NT2/D1 (cell line): ENCODE measurements at places on chromosomes 5 and 9.

DNA sequence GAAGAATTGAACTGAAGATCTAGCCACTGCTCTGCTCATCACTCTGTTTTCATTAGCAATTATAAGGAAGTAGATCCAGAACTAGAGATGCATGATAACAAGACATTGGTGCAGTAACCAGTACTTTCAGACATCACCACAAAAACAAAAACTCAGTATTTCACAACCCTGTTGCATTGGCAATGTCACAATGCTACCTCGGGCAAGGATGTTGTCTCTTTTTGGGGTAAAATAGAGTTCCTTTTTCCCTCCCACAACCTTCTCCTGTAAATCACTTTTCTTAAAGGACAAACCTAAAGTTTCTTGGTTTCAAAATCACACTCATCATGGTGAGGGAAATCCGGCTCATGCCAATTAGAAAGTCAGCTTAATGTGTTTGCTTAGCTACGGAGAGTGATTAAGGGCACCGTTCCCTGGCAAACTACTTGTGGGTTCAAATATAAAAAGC, 420.1 kb upstream of the MEF2C start:
- no peak for DNase-seq

DNA sequence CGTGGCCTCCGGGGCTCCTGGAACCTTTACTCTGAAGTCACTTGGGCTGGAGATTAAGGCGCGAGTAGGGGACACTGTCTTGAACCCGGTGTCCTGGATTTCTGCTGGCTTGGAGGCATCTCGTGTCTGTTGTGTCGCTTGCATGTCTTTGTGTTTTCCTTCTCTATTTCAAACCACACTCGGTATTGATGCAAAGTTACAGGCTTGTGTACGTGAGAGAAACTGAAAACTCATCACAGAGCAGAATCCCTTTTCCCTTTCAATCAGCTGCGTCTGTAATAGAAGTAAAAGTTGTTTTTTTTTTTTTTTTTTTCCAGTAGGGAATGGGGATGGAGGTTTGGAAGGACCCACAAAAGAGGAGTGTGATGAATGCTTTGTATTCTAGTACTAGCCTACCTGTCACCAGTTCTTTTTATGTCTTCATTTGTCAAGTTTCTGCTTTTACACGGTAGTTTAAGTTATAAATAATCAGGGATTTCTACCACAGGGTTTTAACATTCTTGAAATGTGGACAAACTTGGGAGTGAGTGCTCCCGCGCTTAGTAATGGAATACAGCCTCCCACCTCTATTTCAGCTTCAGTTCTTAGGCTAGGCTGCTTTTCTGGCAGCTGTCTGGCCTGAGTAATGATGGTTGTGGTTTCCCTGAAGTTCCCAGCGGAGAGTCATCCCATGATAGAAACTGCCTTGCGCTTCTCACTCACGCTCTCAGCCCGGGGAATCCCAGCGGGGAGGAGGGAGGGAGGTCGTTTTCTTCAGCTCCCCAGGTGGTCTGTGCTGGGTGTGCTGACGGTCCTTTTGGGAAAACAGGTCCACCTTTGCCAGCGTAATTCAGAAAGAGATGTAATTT, 763 bp downstream of the TJP2 start:
- no peak for DNase-seq

- DNase-seq = no peak
Measured at GRCh38 chr9:91736898-91737601, 213.0 kb downstream of the ROR2 start.

GRCh38 chr5:21649969-21650368, 1203.2 kb downstream of the CDH12 start:
- no peak for DNase-seq

DNA sequence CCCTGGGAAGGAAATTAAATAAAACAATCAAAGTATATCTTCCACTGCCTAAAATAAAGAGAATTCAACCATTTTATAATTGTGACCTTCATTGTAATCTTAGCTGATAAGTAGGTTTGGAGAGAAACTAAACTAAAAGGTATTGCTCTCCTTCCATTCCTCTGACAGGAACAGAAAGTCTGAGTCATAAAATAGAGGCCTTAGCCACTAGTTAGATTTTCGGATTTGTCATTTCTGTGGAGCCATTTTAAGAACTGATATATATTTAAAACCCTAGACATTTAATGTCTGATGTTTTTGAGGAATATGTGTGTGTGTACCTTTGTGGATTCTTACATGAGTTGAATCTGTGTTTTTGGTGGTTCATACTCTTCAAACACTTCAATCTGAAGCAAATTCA, 11.8 kb upstream of the TMC1 start:
- no peak for DNase-seq

- no peak for DNase-seq
Measured at GRCh38 chr5:38013107-38013506, 173.3 kb upstream of the GDNF start.

- DNase-seq = no peak
Measured at GRCh38 chr5:151264113-151264512, 11.1 kb downstream of the GM2A start.

GRCh38 chr9:91958174-91958573, 8.1 kb upstream of the ROR2 start:
- DNase-seq = no peak

DNA sequence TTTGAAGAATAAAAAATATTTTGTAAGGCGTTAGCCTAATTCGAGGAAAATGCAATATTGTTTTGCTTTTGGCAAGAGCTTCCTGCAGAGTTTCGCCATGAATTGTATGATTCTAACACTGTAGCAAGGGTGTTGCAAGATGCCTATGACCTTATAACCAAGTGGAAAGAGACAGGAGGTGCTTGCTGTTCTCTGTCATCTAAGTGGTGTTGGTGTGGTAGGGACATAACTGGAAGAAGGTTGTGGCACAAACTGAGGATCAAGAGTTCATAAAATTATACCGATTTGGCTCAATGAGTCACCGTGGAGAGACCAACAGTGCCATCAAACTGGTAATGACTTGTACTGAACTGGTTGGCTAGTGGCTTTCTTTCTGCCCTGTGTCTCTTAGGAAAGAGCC, 6.3 kb downstream of the STC2 start:
- no peak for DNase-seq

DNA sequence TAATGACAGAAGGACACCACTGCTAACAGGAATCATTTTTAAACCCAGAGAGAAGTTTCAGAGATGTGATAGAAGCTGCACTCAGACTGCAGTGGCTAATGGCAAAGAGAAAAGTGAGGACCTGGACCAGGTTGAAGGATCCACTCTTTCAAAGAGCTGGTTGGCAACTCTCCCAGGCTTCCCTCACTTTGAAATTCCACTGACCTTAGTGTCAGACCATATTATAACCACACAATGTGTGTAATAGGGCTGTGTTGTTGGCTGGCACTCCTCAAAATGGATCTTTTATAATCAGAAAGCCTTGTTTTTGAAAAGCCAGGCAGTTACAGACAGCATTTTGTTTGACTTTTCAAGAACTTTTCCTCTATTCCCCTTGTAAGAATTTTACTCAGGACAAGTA, 280.7 kb downstream of the PRELID2 start:
- no peak for DNase-seq

DNA sequence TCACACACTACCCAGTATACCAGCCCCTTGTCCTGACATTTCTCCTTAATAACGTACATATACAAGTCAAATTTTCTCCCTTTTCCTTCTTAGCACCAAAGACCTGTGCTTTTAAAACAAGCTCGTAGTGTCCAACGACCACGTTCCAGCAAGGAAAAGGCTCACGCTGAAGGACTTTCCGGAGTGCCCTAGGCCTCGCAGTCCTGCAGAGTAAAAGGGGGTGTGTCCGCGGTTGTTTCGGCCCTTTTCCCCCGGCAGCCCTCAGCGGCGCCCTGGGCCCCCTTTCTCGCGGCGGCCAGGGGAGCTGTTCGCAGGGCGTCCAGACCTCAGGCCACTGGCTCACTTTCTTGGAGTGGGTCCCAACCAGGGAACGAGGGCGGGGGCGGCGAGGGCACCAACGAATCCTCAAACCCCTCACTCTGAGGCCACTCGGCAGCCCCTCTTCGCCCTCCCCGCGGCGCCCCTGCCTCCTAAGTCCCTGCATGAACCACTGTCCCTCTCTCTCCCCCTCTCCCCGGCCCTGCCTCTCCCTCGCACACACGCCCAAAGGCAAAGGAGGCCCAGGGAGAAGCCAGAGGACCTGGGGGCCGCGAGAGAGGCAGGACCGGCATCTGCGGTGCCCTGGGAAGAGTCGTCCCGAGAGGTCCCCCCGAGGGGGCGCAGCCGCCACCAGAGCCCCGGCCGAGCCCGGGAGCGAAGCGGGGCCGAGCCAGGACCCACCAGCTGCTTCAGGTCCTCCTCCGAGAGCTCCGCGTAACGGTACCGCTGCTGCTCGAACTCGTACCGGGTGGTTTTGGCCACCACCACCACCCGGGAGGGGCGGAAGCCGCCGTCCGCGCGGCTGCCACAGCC, 720 bp downstream of the NADK2 start:
- DNase-seq = peak; percentile 11

DNA sequence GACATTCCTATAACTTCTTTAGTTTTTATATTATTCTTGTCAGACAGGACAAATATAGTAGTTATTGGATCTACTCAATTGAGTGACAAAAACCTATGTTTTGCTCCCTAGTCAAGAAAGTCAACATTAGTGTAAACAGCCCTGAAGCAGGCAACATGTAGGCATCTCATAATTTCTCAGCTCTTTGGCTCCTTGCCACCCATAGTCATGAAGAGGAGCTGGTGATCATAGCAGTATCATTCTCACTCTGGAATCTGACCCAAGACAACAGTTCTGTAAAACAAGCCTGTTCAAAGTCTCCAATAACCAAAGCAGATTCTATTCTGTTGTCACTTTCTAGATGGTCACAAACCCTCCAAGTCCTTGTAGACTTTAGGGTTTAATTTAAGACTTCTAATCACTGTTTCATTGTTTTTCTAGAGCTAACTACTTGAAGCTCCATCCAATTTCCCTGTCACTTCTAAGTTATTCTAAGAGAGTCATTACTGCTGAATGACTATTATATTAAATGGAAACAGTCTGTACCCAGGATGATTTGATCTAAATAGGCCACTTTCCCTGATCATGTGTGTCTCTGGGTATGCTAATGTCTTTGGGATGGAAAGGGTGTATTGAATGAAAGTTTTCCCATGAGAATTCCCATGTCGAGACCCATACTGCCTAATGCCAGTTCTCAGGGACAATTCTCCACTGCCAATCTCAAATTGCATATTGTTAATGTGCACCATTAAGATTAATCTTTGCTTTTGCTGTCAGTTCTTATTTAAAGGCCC, 533.3 kb downstream of the ACTL7B start:
- DNase-seq = no peak

DNA sequence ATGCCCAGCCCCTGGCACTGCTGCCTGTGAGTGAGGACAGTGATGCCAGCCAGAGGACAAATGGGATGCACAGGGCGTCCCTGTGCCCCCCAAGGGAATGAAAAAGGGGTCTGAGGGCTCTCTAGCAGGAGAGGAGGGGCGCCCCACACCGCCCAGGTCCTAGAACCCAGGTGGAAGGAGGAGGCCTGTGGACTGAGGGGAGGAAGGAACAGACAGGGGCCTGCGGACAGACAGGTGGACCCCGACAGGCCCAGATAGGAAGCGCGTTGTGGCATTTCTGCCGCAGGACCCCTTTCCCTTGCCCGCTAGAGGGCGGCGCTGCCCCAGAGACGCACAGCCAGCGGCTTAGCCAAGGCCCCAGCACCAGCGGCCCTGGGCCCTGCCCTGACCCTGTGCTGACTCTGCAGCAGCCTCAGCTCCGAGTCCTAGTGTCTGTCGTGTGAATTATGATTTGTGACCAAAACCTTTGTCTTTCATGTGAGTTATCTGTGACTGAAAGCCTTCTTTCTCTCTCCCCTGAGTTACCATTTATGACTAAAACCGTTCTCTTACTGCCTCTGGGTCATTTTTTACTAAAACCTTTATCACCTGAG, 30.7 kb downstream of the TRIP13 start:
- peak; percentile 60 for DNase-seq

DNA sequence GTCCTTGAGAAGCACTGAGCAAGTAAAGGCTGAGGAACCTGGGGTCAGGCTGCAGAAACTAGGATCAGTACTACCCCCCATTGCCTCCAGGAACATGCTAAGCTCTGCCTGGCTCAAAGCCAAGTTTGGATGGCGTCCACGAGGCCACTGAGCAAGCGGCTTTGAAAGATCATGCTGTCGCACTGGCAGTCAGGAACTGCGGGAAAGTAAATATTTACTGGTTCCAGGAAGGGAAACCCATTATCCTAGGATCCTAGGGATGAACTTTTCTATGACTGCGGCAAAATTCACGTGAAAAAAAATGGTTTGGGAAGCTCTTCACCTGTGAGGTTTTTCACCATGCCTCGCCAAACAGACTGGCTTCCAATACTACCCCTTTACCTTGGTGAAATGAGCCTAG, 75.3 kb upstream of the PJA2 start:
- DNase-seq = no peak

DNA sequence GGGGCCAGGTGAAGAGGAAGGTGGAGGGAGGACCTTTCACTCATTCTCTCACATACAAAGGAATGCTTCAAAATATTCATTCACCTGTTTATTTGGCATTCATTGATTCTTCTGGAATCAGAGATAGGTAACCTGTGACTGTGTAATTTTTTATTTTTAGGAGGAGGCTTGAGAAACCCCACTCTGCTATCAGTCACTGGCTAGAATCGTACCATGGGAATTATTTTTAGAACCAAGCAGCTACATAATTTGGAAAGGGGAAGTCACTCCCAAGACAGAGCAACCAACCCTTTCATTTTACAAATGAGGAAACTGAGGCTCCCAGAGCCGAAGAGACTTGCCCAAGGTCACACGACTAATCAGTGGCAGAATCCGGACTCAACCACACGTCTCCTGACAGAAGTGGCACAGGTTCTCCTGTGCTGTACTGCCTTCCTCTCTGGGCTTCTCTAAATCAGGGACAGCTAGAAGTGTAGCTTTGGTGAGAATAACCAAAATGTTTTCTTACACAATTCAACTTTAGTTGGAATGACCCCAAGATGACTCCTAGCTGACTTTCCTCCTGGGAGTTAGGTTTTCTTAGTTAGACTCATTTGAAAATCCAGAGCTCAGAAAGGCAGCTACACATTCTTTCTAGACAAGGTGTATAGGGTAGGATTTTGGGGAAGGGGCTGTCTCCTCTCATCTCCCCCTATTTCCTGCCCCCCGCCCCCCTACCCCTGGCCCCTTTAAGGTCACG, 264.3 kb upstream of the PANK3 start:
- no peak for DNase-seq

GRCh38 chr5:138748630-138749081, 4.6 kb upstream of the CTNNA1 start:
- no peak for DNase-seq
